MG63 (cell line): ENCODE measurements at places on chromosomes 4 and X. TPM values are rescaled to one million over a fixed set of nuclear protein-coding genes. Genes with fewer than 3 reads are reported as not detected.

L1CAM gene
- 0.30 TPM in 1 of 2 replicates, not detected in the other for total RNA-seq

RAB39B gene
- 1.6 and 1.7 TPM in 2 replicates for total RNA-seq

DNA sequence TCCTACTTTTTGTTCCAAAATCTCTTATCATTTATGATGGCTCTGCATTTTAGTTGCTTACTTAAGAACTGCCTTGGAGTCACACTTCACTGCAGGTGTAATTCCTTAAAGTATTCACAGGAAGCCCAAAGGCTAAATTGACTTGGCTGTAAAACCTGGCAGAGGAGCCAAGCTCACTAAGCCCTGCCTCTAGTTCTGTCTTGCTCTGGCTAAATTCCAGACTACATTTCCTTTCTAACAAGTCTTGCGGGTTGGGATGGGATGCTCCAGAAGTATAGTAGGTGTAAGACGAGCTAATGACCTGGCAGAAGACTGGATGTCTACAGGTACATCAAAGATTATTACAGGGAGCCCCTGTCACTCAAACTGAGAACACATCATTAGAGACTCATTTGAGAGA is 924.0 kb upstream of the INTU start:
- no peak for DNase-seq

DNA sequence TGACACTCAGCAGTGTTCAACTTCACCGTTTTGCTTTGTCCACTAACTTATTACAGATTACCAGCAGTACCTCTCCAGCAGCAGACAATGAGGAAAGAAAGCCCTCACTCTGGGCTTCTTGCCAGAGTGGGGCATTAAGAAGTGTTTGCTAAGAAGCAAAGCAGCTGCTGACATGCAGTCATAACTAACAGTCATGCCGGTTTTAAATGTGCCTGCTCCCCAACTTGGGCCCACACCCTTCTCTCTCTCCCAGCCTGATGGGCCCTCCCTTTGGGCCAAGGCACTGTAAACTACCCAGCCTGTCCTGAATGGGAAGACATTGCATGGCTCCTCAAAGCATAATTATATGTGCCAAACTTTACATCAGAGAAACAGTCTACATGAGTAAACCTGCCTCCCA is 54.6 kb upstream of the HHIP start:
- DNase-seq = peak; percentile 44

GRCh38 chr4:156673483-156673882 is 298.1 kb downstream of the PDGFC start:
- DNase-seq = peak; percentile 32
